ENCODE measurements at places on chromosomes 4 and X.

GRCh38 chr4:51842167-51842553 is 793 bp upstream of the DCUN1D4 start:
- DNase-seq = peak; percentile 39

DNA sequence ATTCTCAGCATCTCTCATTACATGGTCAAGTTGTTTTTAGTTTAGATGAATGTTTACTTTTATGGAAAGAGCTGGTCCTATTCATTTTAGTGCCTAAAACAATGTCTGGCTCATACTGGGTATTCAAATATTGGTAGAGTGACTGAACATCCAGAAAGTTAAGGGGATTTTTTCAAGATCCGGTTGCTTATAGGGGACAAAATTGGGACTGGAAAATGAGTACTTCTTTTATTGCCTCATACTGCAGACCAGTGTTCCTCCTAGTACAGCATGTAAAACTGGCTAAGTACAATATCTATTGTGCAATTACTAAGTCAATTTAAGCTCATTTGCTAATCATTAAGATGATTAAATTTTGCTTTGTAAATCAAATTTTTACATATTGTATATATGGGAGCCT is 13.9 kb downstream of the RP2 start:
- no peak for DNase-seq

GRCh38 chr4:163911891-163912290 is 417.4 kb downstream of the TMA16 start:
- DNase-seq = no peak

DNA sequence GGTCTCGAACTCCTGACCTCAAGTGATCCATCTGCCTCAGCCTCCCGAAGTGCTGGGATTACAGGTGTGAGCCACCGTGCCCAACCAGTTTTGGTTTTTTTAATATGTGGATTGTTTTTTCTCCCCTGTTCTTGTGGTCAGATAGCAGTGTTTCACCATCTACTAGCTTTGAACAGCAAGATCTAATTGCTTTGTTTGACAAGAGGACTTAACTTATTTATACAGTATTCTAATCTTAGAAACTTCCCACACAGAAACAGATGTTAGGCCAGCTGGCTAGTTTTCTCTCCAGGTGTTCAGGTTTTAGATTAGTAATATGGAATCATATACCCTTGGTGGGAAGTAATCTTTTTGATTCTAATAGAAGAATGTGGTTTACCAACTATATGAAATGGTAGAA is 12.9 kb downstream of the ING2 start:
- no peak for DNase-seq

- DNase-seq = no peak
Observed at GRCh38 chrX:17438221-17438620, 63.2 kb downstream of the NHS start.

DNA sequence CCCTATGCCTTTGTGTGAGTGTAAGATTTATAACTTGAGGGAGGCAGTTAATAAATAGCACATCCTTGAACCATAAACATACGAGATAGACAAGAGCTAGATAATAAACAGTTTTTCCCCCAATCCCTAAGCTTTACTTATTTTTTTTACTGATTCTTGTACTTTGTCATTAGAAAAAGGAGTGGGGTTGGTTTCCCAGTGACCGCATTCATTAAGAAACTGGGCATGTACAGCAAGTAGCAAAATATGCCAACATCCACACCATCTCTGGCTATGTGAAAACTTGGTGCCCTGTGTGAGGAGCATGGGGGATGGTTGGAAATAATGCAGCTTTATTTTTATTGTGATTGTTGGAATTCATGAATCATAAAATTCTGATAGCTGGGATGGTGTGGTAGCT is 176.2 kb downstream of the CBR4 start:
- DNase-seq = no peak

- DNase-seq = no peak
Observed at GRCh38 chr4:180636696-180637404, 1606.4 kb upstream of the TENM3 start.

GRCh38 chr4:8539661-8540060 is 40.5 kb upstream of the GPR78 start:
- DNase-seq = no peak

GRCh38 chrX:23394421-23394820 is 59.8 kb downstream of the PTCHD1 start:
- DNase-seq = no peak

DNA sequence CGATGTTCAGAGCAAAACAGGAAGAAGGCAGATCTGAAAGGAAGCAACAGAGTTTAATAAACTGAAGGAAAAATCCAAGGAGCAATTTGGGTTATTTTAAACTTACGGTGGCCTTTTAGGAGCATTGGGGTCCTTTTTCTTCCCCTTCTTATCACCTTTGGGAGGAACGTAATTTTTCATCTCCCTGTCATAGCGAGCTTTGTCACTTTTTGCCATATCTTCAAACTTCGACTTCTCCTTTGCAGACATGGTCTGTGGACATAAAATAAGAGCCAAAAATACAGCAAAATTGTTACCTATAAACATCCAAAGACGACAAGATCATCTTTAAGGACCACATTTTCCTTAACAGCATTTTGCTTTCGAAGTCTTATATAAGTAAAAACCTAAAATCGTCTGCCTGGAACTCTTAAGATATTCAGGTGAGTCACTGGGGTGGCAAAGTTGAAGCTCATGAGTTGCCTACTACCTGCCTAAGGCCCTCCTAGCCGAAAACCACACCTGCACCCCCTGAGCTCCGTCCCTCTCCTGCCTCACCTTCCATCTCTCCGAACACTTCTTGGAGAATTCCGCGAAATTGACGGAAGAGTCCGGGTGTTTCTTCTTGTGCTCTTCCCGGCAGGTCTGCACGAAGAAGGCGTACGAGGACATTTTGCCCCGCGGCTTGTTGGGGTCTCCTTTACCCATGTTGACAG is 1.0 kb downstream of the HMGB2 start:
- no peak for DNase-seq
